ENCODE measurements at places on chromosomes 3 and 15. TPM values are rescaled to one million over a fixed set of nuclear protein-coding genes. Genes with fewer than 3 reads are reported as not detected.

The FBN1 gene
- total RNA-seq, result 3.9 TPM

The RBM5 gene
- total RNA-seq, result 322 TPM

The SEMA5B gene
- 5.9 TPM for total RNA-seq

GRCh38 chr15:77656294-77656693 lies 23.6 kb upstream of the LINGO1 start:
- H3K36me3 ChIP-seq, result no peaks in the 10 kb centered on the region
- no peak overlapping the region for H3K27ac ChIP-seq
- no peak for DNase-seq

GRCh38 chr3:119311081-119311925 lies 17.1 kb downstream of the ARHGAP31 start:
- no peak overlapping the region for H3K27ac ChIP-seq
- no peak for DNase-seq
- H3K4me3 ChIP-seq, result no peak overlapping the region
- H3K36me3 ChIP-seq, result peaks cover 2% of the 10 kb centered on the region
- H3K4me1 ChIP-seq, result peaks cover 5% of the 10 kb centered on the region

DNA sequence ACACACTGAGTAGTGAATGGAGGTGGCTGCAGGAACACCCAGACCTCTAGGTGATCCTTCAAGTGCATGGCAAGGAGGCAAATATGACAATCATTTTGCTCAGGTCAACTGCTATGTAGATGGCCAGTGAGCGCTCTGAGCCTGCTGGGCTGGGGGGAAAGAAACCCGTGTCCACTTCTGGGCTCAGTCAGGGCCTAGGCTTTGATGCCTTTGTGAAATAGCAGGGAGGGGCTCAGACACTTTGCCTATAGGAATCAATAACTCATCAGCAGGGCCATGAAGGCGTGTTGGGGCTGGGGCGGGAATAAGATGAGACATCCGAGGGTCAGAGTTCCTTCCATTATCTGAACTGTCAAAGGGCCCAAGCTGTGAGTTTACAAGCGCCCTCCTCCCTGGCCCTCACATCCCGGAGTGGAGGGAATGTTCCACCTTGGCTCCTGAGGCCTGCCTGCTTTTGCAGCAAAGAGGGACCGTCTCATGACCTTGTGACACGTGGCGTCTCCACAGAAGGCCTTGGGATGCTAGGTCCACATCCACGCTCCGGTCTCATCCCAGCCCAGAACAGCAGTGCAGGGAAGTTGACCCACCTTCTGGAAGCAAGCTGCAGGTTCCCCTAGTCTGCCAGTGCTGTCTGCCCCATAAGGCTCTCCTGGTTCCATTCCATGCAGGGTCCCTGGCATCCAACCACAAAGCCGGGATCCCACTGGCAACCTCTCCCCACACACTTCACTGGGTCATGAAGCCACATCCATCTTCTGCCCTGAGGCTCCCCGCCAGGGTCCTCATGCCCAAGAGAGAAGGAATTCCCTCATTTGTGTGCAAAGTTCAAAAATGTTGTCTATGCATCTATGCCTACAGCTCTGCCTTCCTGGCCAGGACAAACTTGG lies 78.4 kb downstream of the CHSY1 start:
- no peaks in the 10 kb centered on the region for H3K27me3 ChIP-seq
- no peak overlapping the region for H3K4me3 ChIP-seq
- DNase-seq, result no peak
- H3K4me1 ChIP-seq, result peaks cover 2% of the 10 kb centered on the region

GRCh38 chr3:55059027-55059629 lies 131.3 kb upstream of the LRTM1 start:
- no peak overlapping the region for H3K27ac ChIP-seq
- DNase-seq, result no peak
- H3K4me1 ChIP-seq, result no peaks in the 10 kb centered on the region
- H3K4me3 ChIP-seq, result no peak overlapping the region
- H3K36me3 ChIP-seq, result no peaks in the 10 kb centered on the region
- no peaks in the 10 kb centered on the region for H3K27me3 ChIP-seq

GRCh38 chr3:158148218-158148617 lies 38.3 kb downstream of the RSRC1 start:
- no peak for DNase-seq
- H3K27ac ChIP-seq, result no peak overlapping the region
- no peak overlapping the region for H3K4me3 ChIP-seq
- no peaks in the 10 kb centered on the region for H3K27me3 ChIP-seq
- peaks cover 14% of the 10 kb centered on the region for H3K36me3 ChIP-seq

DNA sequence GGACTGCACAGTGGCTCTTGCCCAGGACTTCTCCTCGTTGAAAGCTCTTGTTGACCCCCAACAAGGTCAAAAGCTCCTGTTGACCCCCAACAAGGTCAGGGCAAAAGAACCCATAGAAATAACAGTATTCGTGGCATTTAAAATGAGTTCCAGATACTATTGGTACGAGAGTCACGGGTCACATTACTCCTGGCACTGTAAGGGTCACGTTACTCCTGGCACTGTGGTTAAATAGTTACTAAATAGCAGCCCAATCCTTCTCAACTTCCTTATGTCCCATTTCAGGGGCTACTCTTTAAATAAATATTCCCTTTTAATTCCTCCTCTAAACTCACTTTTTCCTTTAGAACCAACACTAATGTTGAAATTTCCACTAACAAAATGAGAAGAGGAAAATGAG lies 18.2 kb upstream of the ADCY5 start:
- no peaks in the 10 kb centered on the region for H3K36me3 ChIP-seq
- no peak overlapping the region for H3K4me3 ChIP-seq
- H3K27ac ChIP-seq, result no peak overlapping the region

DNA sequence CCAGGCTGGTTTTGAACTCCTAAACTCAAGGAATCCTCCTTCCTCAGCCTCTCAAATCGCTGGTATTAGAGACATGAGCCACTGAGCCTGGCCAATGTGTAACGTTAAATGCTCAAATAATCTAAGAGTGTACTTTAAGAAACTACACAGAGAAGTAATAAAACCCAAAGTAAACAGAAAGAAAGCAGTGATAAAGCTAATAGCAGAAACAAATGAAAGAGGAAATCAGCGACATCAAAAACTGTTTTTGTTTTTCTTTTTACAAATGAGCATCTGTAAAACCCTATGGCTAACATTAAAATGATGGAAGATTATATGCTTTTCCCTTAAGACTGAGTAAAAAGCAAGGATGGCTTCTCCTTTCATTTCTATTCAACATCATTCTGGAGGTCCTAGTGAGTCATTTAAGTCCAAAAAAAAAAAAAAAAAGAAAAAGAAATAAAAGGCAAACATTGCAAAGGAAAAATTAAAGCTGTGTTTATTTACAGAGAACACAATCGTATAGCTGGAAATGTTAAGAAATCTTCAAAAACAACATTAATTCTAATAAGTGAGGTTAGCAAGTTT lies 36.8 kb upstream of the FNDC3B start:
- H3K27ac ChIP-seq, result no peak overlapping the region
- H3K27me3 ChIP-seq, result no peaks in the 10 kb centered on the region
- H3K4me1 ChIP-seq, result peaks cover 2% of the 10 kb centered on the region
- H3K36me3 ChIP-seq, result peaks cover 6% of the 10 kb centered on the region
- no peak overlapping the region for H3K4me3 ChIP-seq

The RTP4 gene
- total RNA-seq, result not detected

DNA sequence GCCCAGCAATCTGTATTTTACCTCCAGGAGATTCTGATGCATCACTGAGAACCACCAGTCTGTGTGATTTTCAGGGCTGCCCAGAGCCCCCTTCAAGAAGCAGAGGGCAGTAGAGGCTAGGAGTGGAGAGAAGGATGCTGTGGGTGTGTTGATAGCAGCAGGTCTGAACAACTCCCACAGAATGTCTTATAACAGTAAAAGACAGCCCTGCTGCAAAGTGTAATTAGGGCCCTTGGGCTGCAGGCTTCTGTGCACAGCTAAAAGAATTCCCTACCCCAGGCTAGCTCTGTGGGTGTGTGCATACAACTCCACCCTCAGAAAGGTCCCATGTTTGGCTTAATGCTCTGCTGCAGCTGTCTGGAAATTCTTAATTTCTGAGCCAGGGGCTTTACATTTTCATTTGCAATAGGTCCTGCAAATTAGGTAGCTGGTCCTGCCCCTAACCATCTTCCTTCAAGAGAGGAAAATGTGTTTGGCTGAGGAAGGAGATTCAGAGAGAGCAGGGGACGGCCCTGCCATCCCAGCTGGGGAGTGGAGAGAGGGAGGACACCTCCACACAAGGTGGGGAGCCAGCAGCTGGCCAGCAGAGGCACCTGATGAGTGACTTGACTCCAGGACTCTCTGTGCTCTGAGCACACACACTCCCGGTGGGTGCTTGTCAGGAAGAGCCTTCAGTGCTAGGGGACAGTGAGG lies 43.2 kb upstream of the RAB6B start:
- H3K4me3 ChIP-seq, result no peak overlapping the region
- no peaks in the 10 kb centered on the region for H3K27me3 ChIP-seq
- no peak for DNase-seq

GRCh38 chr3:36876181-36876936 lies 68.5 kb downstream of the TRANK1 start:
- no peak overlapping the region for H3K27ac ChIP-seq
- no peaks in the 10 kb centered on the region for H3K27me3 ChIP-seq
- no peaks in the 10 kb centered on the region for H3K36me3 ChIP-seq

The IGDCC3 gene
- 125 TPM for total RNA-seq

DNA sequence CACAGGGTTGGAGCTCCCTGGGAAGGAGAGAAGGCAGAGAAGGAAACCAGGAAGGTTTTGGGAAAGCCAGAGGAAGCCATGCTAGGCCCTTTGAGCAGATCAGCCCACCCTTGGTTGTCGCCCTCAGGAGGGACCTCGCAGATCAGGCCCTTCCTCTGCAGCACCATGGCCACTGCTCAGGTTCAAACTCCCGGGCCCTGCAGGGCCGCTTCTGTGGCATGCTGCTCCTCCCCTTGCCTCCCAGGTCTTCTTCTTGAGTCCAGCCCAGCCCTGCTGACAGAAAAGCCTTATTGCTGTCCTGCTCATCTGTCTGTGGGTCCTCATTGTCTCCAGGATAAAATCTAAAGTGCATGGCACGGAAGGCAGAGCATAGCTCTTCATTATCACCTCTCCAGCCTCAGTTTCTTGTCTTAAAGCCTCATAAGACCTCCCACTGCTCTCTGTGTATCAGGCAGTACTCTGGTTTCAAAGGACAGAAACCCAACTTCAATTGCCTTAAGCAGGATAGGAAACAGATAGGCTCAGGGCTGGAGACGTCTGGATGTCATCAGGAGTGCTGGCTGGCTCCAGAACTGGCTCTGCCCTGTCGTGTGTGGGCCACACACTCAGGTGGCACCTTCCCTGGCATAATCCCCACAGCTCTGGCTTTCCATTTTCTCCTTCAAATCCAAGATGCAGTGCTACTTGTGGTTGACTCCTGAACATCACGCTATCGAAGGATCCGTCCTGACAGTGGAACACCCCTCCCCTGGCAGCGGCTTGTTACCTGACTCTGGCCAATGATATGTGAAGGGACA lies 118.5 kb downstream of the EEFSEC start:
- DNase-seq, result no peak
- H3K4me1 ChIP-seq, result peaks cover 5% of the 10 kb centered on the region
- H3K27ac ChIP-seq, result no peak overlapping the region
- no peaks in the 10 kb centered on the region for H3K36me3 ChIP-seq
- no peak overlapping the region for H3K4me3 ChIP-seq

DNA sequence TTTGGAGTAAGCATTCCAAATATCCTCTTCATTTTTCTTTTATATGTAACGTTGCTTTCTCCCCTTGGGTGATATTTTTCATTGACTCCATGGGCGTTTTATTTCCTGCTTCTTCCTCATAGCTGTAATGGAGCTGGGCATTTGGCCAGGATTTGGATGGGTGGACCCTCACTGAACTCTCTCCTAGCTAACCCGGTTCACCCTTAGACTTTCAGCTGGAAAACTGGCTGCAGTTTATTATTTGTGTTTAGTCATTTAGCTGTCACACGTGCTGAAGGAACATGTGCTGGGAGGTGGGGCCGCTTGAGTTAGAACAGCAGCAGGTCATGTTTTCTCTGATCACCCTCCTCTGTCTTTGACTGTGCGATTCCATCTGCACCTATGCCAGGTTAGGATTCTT lies 407.6 kb downstream of the ZIC1 start:
- DNase-seq, result no peak
- no peak overlapping the region for H3K4me3 ChIP-seq
- no peak overlapping the region for H3K27ac ChIP-seq
- H3K36me3 ChIP-seq, result no peaks in the 10 kb centered on the region

- no peaks in the 10 kb centered on the region for H3K36me3 ChIP-seq
- H3K4me3 ChIP-seq, result no peak overlapping the region
- H3K4me1 ChIP-seq, result no peaks in the 10 kb centered on the region
- no peak for DNase-seq
Measured at GRCh38 chr15:92018535-92019239, 165.2 kb downstream of the SLCO3A1 start.

- no peak overlapping the region for H3K27ac ChIP-seq
- H3K4me1 ChIP-seq, result peaks cover 17% of the 10 kb centered on the region
- no peaks in the 10 kb centered on the region for H3K27me3 ChIP-seq
- no peak for DNase-seq
Measured at GRCh38 chr3:178388473-178388872, 147.8 kb upstream of the KCNMB2 start.

DNA sequence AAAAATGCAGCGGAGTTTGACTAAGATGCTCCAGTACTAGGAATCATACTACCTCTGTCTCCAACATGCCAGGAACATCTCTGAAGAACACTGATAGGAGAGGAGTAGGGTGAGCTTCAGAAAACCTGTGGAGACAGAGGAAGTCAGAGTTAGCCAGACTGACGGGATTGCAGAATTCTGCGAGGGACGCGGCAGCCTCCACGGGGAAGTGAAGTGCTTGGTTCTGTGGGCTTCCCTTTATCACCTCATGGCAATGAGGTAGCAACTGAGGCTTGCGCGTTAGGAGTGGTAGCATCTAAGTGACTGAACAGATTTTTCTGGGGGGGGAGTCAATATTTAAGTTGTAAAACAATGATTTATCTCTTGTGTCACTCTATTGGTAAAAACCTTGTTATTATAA lies 226.3 kb downstream of the MCTP2 start:
- H3K4me1 ChIP-seq, result peaks cover 4% of the 10 kb centered on the region
- H3K4me3 ChIP-seq, result no peak overlapping the region
- H3K27me3 ChIP-seq, result peaks cover 2% of the 10 kb centered on the region
- peaks cover 2% of the 10 kb centered on the region for H3K36me3 ChIP-seq
- no peak for DNase-seq
- no peak overlapping the region for H3K27ac ChIP-seq

DNA sequence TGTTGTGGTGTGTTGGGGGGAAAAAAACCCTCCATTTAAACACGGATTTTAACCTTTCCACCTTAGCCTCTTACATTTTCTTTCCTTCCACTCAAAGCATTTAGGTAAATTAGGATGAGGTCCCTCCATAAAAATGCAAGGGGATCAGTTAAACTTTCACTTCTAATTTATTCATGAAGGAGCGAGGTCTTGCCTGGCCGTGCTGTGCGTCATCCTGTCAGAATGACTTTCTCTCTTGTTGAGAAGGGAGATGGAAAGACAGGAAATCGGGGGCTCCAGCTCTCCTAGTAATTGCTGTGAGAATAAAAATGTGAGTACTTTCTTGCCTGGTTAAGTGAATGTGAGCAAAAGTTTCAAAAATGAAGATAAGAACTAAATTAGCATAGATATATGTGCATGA lies 962.3 kb upstream of the NR2F2 start:
- peaks cover 3% of the 10 kb centered on the region for H3K4me1 ChIP-seq
- H3K27ac ChIP-seq, result no peak overlapping the region
- no peaks in the 10 kb centered on the region for H3K36me3 ChIP-seq

All from progenitor cell of endocrine pancreas (in vitro differentiated cells).